ENCODE measurements at places on chromosomes 5 and 9.

DNA sequence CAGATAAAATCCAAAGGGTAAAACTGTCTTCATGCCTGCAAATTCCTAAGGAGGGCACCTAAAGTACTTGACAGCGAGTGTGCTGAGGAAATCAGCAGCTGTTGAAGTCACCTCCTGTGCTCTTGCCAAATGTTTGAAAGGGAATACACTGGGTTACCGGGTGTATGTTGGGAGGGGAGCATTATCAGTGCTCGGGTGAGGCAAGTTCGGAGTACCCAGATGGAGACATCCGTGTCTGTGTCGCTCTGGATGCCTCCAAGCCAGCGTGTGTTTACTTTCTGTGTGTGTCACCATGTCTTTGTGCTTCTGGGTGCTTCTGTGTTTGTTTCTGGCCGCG is 727 bp upstream of the ADRB2 start:
- DNase-seq: no peak

- DNase-seq: no peak
These were observed 84.6 kb upstream of the ANXA1 start for GRCh38 chr9:73067074-73067473.

GRCh38 chr9:12790883-12791282 is 16.1 kb downstream of the LURAP1L start:
- DNase-seq: no peak

DNA sequence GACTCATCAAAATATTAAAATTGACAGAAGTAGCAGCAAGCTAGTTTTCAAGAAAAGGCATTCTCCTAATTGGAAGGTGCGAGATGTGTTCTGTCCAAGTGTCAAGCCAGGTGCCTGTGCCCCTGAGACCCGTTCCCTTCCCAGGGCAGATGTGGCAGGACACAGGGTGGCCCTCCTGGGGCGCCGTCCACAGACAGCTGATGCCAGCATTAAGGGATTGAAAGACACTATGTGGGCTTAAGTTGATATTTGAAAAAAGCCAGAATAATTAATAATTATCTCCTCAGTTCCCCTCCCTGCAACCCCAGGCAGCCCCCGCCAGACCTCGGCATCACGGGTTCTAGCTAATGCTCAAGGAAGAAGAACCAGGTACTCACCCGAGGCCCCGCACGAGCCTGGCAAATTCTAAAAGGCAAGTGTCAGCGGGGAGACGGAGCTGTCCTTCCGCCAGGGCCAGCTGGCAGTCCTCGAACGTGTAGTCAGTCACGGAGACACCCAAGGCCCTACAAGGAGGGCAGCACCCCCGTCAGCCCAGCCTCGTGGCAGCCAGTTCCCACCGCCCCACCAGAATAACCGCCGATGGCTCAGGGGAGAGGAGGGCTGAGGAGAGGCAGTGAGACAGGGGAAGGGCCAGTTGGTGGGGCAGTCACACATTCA is 29.1 kb upstream of the SLC6A3 start:
- DNase-seq: no peak

DNA sequence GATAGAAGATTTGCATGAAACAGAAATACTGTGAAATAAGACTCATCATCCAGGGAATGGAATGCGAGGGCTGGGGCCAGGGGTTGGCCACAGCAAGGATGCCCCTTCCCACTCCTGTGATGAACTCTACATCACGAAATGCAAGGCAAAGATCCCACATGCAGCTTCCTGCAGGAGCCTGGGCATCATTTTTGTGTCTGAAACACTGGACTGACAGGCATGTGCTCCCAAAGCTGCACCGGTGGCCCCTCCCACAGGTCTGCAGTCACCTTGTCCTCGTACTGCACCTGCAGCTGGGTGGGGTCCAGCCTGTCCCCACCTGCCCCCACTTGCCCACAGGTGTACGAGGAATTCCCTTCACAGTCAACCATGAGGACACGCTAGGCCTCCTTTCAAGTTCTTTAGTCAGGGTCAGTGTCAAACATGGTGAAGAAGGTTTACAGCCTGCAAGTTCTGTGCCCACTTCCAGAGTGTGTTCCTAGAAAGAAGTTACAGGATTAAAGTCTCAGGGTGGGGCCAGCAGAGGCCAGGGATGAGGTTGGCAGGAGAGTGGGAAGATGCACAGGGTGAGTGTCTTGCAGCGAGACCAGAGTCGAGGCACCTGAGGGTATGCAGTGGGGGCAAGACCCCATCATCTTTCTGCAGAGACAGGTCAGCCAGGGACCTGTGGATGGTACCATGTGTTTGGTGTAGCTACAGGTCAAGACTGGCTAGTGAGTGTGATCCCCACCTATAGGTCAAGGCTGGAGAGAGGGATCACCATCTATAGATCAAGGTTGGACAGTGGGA is 155.0 kb upstream of the IRX2 start:
- no peak for DNase-seq

GRCh38 chr9:26665666-26666065 is 226.9 kb downstream of the CAAP1 start:
- DNase-seq: no peak

DNA sequence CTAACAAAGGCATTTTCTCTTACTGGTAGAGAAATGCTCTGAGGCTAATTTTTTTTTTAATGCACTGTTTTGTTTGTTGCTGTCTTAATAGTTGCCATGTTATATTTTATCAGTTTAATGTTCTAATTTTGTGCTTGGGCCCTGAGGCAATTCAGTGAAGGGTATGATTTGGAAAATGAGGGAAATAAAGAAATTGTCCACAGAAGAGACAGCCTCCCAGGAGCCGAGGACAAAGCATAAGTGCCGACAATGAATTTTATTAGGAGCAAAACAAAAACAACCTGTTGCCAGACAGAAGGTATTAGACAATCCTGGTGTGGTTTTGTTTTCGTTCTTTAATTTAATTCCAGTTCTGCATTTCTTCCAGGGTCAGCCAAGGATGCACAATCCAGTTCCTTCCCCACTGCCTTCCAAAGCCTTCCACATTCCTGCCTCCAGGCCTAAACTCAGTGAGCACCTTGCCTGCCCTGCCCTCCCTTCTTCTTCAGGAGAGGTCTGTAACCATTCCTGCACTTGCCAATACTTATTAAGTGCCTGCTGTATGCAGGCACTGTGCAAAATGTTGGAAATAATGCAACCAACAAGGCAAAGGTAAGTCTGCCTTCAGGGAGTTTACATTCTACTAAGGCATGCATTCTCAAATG is 4.3 kb upstream of the TCOF1 start:
- DNase-seq: no peak

- no peak for DNase-seq
These were observed 63.9 kb downstream of the PRRT1B start for GRCh38 chr9:131609099-131609830.

GRCh38 chr9:110093417-110093816 is 114.5 kb downstream of the C9orf152 start:
- no peak for DNase-seq

GRCh38 chr9:38718148-38718547 is 1.8 kb downstream of the FAM240B start:
- no peak for DNase-seq

GRCh38 chr5:67192719-67193438 is 3.7 kb downstream of the CD180 start:
- no peak for DNase-seq

GRCh38 chr9:35357826-35358225 is 132.1 kb upstream of the RUSC2 start:
- no peak for DNase-seq

DNA sequence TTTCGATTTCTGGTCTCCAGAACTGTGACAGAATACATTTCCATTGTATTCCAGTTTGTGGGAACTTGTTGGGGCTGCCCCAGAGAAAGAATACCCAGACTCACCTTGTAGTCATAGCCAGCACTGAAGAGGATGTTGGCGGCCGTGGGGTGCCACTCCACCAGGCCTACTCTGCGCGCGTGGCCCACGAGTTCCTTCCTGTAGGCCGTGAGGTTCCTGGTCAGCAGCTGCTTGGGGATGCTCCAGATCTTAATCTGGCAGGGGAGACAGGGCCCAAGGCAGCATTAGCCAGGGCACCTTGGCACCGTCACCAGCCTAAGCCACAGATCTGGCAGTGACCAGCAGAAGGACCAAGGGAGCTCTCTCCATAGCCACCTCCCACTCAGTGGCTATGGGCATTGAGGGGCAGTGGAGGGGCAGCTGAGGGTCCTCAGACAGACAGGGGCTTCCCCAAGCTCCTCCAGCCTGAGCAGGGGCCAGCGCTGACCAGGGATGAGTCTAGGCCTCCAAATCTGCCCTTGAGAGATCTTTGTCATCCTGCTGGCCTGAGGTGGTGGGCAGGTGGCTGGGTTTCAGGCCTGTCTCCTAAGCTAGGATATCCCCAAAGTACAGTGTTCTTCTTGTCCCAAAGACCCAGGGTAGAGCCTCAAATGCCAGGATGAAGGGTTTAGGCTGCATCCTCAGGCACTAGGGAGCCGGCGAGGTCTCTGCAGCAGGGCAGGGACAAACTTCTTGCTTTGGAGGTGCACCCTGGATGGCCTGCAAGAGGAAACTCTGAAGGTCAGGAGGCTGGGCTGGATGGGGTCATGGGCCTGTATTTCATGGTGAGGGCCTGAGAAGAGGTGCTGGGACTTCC is 15.9 kb upstream of the TRIM14 start:
- no peak for DNase-seq

DNA sequence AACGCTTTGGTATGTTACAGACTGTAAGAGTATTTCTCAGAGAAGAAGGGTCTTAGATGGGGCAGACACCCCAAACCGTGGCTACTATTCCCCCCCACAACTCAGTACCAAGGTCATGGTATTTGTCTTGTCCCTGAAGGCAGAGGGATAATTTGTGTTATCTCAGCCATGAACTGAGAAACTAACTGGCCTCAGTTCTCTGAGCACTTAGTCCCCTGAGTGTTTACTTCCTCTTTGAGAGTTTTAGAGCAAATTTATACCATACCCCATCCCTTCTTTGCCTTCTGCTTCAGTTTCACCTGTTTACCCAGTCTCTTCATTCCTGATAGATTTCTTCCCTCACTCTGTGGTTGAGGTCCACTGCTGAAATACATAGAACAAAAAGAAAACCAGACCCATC is 183.9 kb downstream of the LRRC70 start:
- DNase-seq: no peak

DNA sequence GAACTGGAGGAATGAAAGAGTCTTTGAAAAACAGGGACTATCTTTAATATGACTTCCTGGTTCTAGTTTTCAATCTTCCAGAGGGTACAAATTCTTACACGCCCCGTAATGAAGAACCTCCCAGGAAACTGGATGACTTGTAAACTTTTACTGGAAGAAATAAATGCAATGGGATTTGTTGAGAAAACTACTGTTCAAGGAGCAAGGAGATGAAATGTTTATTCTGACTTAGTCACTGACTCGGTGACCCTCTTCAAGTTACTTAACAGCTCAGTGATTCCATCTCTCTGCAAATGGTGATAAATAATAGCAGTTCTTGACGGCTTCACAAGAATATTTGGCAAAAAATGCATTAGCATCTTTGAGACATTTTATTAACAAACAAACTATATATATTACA is 858.6 kb downstream of the PTPRD start:
- no peak for DNase-seq

- DNase-seq: no peak
These were observed 111.5 kb downstream of the PAX5 start for GRCh38 chr9:36922548-36922947.

DNA sequence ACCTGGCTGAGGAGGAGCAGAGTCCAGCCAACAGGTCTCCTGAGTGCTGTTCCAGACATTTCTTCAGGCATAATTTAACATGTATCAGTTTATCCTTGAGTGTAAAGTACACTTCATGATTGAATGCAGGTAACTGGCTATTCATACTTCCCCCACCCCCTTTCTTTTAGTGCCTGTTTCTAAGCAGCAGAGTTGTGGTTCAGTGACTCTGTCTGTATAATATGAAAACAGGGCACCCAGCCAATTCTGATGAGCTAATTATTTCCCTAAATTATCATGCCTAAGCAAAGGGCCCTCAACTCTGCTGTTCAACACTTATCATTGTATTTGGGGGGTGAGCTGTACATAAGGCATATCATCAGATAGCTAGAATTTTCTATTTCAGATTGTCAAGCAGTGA is 51.9 kb upstream of the ZSWIM6 start:
- no peak for DNase-seq

- DNase-seq: no peak
These were observed 10.3 kb downstream of the TRIM7 start for GRCh38 chr5:181194489-181195248.

- no peak for DNase-seq
These were observed 5.9 kb downstream of the C9orf153 start for GRCh38 chr9:86253577-86253976.

DNA sequence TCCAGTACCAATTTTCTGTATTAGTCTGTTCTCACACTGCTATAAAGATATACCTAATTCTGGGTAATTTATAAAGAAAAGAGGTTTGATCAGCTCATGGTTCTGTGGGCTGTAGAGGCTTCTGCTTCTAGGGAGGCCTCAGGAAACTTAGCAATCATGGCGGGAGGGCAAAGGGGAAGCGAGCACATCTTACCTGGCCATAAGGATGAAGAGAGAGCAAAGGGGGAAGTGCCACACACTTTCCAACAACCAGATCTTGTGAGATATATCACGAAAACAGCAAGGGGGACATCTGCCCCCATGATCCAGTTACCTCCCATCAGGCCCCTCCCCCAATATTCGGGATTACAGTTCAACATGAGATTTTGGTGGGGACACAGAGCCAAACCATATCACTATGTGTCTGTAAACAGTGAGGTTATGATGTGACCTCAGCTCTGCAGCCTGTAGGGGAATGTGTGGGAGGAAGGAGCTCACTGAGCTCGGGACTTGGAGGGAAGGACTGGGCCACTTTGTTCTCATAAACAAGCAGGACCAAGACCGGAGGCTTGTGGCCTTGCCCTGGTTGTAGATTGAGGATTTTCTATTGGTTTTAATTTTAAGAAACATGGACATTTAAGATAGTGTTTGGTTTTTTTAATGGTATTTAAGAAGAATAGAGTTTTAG is 85.2 kb downstream of the EHMT1 start:
- no peak for DNase-seq

DNA sequence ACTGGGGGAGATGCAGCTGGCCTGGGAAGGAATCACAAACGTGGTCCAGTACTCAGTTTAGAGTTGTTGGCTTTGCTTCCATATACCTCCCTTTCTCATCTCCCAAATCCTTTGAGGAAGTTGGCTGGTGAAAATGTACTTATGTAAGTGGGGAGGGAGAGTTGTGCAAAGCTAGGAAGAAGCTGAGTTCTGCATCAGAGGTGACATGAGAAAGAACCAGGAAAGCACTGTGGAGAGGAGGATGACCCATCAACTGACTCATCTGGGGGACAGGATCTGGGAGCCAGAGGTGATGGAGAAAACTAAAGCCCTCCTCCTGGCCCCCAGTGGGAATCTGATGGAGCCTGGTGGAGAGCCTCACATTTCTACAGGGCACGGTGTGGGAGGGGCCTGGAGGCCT is 16.2 kb downstream of the KCNMB1 start:
- no peak for DNase-seq

- no peak for DNase-seq
These were observed 1726.4 kb upstream of the NUDT12 start for GRCh38 chr5:105288946-105289345.

- DNase-seq: no peak
These were observed 40.4 kb downstream of the ELOVL7 start for GRCh38 chr5:60803712-60804111.

- DNase-seq: no peak
These were observed 184.8 kb downstream of the KIAA0825 start for GRCh38 chr5:94433397-94434163.

GRCh38 chr9:132813115-132813771 is 64.8 kb downstream of the AK8 start:
- no peak for DNase-seq

- DNase-seq: no peak
These were observed 12.1 kb downstream of the ZFAND5 start for GRCh38 chr9:72352911-72353388.

GRCh38 chr5:172771439-172772111 is 580 bp upstream of the DUSP1 start:
- DNase-seq: no peak

GRCh38 chr5:162163663-162164062 is 96.1 kb downstream of the GABRG2 start:
- no peak for DNase-seq
